ENCODE measurements at places on chromosomes 12 and 14.
A peak's percentile ranks its signal among the peaks of the same experiment; 100 is the strongest.

GRCh38 chr12:131226345-131227265, 272.9 kb downstream of the ADGRD1 start:
- no peak for DNase-seq

DNA sequence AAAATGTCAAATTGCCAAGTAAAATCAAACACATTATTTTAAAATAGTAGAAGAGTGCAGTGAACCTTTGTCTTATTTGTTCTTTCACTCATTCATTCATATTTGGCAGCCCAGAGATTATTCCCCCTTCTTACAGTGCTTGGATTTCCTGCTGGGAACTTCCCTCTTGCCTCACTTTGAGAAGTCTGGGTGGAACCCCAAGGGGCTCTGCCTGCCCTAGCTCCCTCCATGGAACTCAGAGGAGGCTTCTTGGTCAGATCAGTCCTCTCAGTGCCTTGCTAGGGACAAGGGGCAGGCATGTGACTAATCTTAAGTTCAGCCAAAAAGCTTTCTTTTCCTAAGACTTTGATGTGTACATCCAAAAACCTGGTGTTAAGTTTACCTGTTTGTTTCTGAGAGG, 84.7 kb upstream of the OVCH1 start:
- no peak for DNase-seq

DNA sequence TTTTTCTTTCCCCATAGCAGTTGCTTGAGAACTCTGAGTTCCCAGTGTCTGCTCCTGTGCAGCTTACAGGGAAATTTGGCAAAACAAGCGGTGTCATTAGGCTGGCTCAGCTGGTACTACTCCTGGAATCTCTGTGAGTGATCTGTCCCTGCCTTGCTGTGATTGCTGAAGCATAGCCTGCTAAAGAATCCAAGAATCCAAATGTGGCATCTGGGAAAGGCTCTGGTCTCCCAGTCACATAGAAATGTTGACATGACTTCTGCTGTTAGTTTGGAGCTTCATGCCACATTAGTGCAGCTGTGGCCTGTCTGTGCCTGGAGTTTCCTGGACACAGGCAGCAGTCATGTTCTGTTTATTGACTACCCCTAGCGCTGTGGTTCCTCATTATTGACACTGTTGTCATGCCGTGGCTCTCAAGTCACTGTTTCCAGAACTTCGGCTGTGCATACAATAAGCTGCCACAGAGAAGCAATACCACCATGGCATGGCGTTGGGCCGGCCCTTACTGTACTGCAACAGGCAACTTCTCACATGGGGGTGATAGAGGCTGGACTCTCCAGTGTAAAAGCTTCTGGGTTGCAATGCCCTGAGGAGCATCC, 166.8 kb downstream of the MYRFL start:
- DNase-seq = no peak

GRCh38 chr12:122999986-123000420, 19.5 kb downstream of the ARL6IP4 start:
- DNase-seq = no peak

DNA sequence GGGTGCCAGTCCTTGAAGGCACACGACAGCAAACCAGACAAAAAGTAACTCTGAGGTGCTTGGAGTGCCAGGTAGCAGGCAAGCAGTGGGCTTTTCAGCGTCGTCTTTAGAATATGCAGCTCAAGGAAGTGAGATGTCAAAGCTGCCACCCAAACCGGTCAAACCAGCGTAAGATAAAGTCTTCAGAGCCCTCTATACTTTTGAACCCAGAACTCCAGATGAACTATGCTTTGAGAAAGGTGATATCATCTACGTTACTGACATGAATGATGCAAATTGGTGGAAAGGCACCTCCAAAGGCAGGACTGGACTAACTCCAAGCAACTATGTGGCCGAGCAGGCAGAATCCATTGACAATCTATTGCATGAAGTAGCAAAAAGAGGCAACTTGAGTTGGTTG, 95.9 kb downstream of the TBX3 start:
- DNase-seq = no peak

DNA sequence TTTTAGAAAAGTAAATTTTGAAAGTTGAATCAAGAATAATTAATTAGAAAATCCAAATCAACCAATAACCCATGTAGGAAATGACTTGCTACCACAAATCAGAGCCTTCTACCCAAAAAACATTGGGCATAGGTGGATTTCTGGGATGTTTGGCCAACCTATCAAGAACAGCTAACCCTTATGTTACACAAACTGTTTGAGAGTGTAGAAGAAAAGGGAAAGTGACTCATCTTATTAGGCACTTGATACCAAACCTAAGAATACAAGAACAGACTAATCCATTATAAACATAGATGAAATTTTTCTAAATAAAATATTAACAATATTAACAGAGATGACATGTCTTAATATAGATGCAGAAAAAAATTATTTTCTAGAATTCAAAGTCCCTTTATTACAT, 260.4 kb downstream of the ZFP36L1 start:
- DNase-seq = no peak

DNA sequence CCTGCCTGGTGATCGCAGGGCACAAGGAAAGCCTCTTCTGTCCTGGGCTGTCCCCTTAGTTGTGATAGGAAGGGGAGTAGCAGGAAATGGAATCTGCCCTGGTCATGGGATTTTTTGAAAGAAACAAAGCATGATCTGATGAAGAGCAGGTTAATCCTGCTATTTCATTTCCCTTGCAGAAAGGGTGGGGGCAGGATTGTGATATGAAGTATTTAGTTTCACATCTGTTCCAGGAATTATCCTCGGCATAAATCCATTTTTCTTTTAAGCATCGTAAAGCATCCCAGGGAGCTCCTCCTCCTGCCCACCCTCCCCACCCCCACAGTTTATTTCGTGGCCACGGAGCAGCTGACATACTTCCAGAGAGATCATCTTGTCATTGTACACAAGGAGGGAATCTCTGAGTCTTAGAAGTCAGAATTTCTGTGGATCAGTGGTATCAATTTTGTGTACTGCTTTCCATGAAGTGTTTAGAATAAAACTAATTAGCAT, 53.1 kb downstream of the TGFB3 start:
- DNase-seq = peak; percentile 22

GRCh38 chr12:28794211-28794610, 354.9 kb upstream of the FAR2 start:
- peak; percentile 26 for DNase-seq

DNA sequence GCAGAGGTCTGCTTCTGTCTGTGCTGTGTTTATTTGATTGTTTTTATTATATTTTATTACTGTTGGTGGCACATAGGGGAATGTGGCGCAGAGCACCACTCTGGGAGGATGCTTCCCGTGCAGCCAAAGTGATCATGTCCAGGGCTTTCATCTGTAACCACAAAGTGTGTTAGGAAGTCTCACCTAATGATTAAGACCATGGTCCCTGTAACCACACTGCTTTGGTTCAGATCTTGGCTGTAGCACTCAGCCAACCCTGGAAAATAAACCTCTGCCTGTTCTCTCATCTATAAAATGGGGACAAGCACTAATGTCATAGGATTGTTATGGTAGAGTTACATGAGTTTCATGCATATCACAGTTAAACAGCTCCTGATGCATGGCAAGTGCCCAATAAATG, 1.9 kb downstream of the RESF1 start:
- no peak for DNase-seq

All from fibroblast of skin of left quadriceps (primary cell).